ENCODE measurements at places on chromosomes 16 and 17. TPM values are rescaled to one million over a fixed set of nuclear protein-coding genes. Genes with fewer than 3 reads are reported as not detected.

DNA sequence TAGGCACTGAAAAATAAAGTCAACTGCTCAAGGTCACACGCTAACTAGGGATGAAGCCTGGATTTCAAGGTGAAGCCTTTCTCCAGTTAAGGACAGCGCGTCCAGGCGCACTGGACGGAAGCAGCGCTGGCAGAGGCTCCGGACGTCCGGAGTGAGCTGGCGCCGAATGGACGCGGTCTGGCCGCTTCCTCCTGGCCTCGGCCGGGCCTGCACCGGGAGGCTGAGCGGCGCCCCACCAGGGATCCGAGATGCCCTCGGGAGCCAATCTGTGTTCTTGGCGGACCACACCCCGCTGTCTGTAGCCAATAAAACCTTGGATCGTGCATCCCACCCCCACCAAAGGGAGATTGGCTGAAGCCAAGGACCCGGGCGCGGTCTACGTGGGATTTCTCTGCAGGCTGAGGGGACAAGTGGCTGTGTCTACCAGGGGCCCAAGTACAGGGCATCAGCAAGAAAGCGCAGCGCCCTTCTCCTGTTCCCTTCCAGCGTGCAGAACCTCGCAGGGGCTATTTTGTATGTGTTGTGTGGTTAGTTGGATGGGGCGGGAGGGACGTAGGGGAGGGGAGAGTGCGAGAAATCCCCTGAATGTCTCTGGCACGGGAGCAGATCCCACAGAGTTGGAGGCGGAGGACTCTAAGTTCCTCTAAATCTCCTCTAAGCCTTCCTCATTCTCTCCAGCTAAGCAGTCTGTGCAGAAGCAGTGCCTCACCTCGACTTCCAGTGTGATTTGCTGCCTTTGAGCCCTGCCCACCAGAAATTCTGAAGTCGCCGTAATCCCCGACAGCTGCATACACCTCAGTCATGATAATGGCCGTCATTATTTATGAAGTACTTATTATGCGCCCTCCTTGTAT is 2.5 kb upstream of the AKAP10 start:
- H3K27me3 ChIP-seq: no peaks in the 10 kb centered on the region
- peak; percentile 86 for DNase-seq
- no peak overlapping the region for H3K27ac ChIP-seq
- no peaks in the 10 kb centered on the region for H3K36me3 ChIP-seq
- peaks cover 49% of the 10 kb centered on the region for H3K4me1 ChIP-seq

DNA sequence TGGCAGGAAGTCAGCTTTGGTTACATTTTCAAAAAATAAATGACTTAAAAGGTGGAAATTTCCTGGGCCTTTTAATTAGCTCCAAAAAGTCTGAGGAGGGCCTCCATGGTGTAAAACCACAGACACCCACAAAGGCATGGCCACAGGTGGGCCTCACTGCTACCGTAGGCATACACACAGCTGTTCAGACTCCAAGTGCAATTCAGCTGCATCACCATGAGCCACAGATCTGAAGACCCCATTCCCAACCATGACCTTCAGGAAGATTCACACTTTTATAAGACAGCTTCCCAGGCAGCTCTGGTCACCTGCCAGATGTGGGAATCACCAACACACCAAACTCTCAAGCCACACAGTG is 20.6 kb downstream of the CSNK2A2 start:
- H3K27me3 ChIP-seq: no peaks in the 10 kb centered on the region
- no peaks in the 10 kb centered on the region for H3K36me3 ChIP-seq
- no peak for DNase-seq
- no peaks in the 10 kb centered on the region for H3K4me1 ChIP-seq
- no peak overlapping the region for H3K27ac ChIP-seq

- no peak overlapping the region for H3K4me3 ChIP-seq
- H3K27me3 ChIP-seq: no peaks in the 10 kb centered on the region
- DNase-seq: no peak
- no peaks in the 10 kb centered on the region for H3K36me3 ChIP-seq
- no peaks in the 10 kb centered on the region for H3K4me1 ChIP-seq
Observed at GRCh38 chr16:53576210-53576609, 73.2 kb upstream of the AKTIP start.

DNA sequence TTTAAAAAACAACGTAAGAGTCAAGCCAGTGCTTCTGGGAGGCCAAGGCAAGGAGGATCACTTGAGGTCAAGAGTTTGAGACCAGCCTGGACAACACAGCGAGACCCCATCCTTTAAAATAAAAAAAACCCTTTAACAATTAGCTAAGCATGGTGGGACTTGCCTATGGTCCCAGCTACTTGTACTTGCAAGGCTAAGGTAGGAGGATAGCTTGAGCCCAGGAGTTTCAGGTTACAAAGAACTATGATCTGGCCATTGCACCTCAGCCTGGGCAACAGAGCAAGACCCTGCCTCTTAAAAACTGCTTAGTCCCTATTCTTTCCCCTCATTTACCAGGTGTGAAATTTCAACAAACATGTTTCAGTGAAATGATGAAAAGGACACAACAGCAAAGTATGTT is 89.5 kb downstream of the STH start:
- H3K27me3 ChIP-seq: no peaks in the 10 kb centered on the region
- peaks cover 59% of the 10 kb centered on the region for H3K36me3 ChIP-seq
- no peaks in the 10 kb centered on the region for H3K4me1 ChIP-seq
- no peak for DNase-seq
- H3K27ac ChIP-seq: no peak overlapping the region

- H3K4me1 ChIP-seq: peaks cover 9% of the 10 kb centered on the region
- DNase-seq: no peak
- no peak overlapping the region for H3K27ac ChIP-seq
- no peak overlapping the region for H3K4me3 ChIP-seq
Observed at GRCh38 chr17:82914375-82914774, 74.6 kb upstream of the ZNF750 start.

- no peak for DNase-seq
- H3K36me3 ChIP-seq: no peaks in the 10 kb centered on the region
- no peak overlapping the region for H3K4me3 ChIP-seq
- H3K27me3 ChIP-seq: no peaks in the 10 kb centered on the region
- H3K27ac ChIP-seq: no peak overlapping the region
Observed at GRCh38 chr17:72416054-72416675, 295.3 kb downstream of the SOX9 start.

DNA sequence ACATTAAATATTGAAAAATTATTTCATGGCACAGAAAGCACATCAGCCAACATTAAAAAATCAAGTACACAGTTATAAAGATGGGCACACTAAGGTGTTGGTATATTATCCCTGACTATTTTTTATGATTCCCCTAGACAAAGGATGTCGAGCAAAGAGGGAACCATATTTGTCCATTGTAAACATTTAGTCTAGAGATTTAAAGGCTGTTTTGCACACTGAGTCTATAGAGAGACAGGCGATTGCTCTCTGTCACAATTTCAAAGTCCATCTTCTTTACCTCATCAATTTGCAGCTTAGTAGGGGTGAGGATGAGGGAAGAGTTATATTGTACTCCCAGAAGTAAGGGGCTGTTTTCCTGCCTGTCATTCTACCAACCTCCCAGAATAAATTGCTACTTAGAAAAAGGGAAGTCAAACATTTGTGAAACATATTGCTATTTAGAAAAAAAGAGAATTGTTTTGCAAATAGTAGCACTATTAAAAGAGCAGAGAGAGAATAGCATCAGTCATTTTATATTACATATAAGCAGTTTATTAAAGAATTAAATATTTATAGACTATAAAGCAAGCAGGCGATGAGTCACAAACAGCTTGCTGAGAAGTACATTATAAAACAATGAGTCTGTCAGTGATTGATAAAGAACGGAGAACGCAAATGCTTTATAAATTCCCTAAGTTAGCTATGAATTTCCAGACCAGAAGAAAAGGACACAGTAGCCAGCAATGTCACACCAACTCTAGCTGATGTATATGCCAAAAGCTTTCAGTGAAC is 270.6 kb upstream of the PMFBP1 start:
- no peaks in the 10 kb centered on the region for H3K36me3 ChIP-seq
- DNase-seq: no peak
- H3K4me1 ChIP-seq: no peaks in the 10 kb centered on the region

DNA sequence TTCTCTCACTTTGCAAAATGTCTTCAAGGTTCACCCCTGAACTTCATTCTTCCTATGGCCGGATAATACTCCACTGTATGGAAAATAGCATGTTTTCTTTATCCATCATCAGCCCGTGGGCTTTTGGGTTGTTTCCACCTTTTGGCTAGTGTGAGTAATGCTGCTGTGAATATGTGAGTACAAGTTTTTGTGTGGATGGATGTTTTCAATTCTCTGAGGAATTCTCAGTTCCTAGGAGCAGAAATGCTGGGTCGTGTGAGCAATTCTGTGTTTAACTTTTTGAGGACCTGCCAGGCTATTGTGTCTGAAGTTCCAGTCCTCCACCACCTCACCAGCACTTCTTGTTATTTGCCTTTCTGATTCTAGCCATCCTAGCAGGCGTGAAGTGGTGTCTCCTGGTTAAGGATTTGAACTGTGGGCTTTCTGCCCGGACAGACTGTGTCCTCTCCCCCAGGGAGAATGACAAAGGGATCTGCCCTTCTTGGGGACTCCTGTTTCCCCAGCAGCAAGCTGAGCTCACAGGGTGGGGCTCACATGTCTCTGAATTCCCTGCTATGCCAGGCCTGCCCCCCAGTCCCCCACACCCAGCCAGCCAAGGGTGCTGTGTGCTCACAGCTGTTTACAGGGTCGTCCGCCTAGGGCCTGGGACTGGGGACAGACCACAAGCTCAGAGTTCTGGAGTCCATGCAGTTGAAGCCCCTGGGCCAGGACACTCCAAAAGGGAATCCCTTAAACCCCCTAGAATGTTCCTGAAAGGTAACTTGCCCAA is 92.2 kb upstream of the CIBAR2 start:
- DNase-seq: no peak
- H3K27me3 ChIP-seq: no peaks in the 10 kb centered on the region
- H3K4me1 ChIP-seq: peaks cover 4% of the 10 kb centered on the region
- no peaks in the 10 kb centered on the region for H3K36me3 ChIP-seq
- no peak overlapping the region for H3K4me3 ChIP-seq

- H3K27ac ChIP-seq: no peak overlapping the region
- H3K36me3 ChIP-seq: no peaks in the 10 kb centered on the region
- no peak for DNase-seq
- H3K27me3 ChIP-seq: no peaks in the 10 kb centered on the region
Observed at GRCh38 chr16:79966226-79966625, 365.7 kb upstream of the MAF start.

GRCh38 chr17:51613255-51613654 is 352.9 kb downstream of the UTP18 start:
- no peak overlapping the region for H3K27ac ChIP-seq
- no peak overlapping the region for H3K4me3 ChIP-seq
- H3K4me1 ChIP-seq: no peaks in the 10 kb centered on the region
- H3K27me3 ChIP-seq: peaks cover 26% of the 10 kb centered on the region
- no peaks in the 10 kb centered on the region for H3K36me3 ChIP-seq
- no peak for DNase-seq

- no peak for DNase-seq
- peaks cover 100% of the 10 kb centered on the region for H3K36me3 ChIP-seq
- no peak overlapping the region for H3K27ac ChIP-seq
- no peaks in the 10 kb centered on the region for H3K27me3 ChIP-seq
Observed at GRCh38 chr17:1890758-1891450, 61.1 kb downstream of the RPA1 start.

- no peaks in the 10 kb centered on the region for H3K4me1 ChIP-seq
- no peak overlapping the region for H3K4me3 ChIP-seq
- H3K27me3 ChIP-seq: no peaks in the 10 kb centered on the region
- H3K36me3 ChIP-seq: no peaks in the 10 kb centered on the region
Observed at GRCh38 chr16:66097751-66098150, 268.7 kb upstream of the CDH5 start.

- H3K27me3 ChIP-seq: no peaks in the 10 kb centered on the region
- H3K4me3 ChIP-seq: no peak overlapping the region
- DNase-seq: no peak
- H3K27ac ChIP-seq: no peak overlapping the region
- H3K4me1 ChIP-seq: peaks cover 23% of the 10 kb centered on the region
Observed at GRCh38 chr16:67112591-67113399, 3.1 kb downstream of the PHAF1 start.

DNA sequence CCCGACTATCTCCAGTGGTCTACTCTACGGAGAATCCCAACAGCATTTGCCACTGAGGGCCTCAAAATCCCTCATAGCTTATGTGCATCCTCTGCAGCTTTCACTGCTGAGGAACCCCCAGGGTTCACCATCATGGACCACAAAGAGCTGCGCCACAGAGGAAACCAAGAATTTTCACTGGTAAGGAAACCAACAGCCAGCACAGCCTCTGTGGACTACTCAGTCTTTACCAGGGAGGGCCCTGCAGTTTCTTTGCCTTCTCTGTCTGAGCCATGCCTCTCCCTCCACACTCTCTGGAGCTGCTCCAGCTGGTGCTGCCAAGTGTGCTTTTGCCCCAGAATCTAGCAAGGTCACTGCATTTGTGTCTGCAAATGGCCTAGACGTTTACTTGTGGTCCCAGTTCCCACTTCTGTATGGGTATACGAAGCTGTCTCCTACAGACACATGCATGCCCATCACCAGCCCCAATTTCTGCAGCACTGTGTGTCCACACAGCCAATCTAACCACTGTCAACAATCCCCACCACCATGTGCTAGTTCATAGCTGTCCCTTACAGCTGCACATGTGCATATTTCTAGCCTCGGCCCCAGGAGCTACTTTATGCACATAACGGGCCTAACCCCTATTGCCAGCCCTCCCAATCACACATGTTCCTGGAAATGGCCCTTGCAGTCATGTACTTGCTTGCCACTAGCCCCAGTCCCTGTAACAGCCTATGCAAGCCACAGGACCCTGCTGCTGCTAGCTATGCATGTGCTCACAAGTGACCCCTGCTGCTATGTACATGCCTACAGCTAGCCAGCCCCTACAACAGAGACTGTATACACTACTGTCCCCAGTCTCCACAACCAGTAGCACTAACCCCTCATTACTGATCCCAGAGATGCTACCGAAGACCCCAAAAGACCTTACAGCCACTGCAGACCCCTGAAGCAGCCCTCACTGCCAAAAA is 1437.4 kb downstream of the CDH11 start:
- no peak for DNase-seq
- no peaks in the 10 kb centered on the region for H3K36me3 ChIP-seq
- no peaks in the 10 kb centered on the region for H3K4me1 ChIP-seq
- H3K27ac ChIP-seq: no peak overlapping the region
- H3K27me3 ChIP-seq: no peaks in the 10 kb centered on the region
- no peak overlapping the region for H3K4me3 ChIP-seq

- H3K27me3 ChIP-seq: peaks cover 52% of the 10 kb centered on the region
- peaks cover 97% of the 10 kb centered on the region for H3K4me1 ChIP-seq
- DNase-seq: peak; percentile 75
- peak overlapping the region; percentile 22 for H3K27ac ChIP-seq
- H3K4me3 ChIP-seq: no peak overlapping the region
Observed at GRCh38 chr16:58028541-58029070, 3.1 kb downstream of the MMP15 start.

The PYY gene
- polyA plus RNA-seq: not detected

The AHSP gene
- 5.1 TPM for polyA plus RNA-seq

The MIS12 gene
- 19.3 TPM for polyA plus RNA-seq

The CEP295NL gene
- 0.03 TPM for polyA plus RNA-seq

The TLCD2 gene
- 0.26 TPM for polyA plus RNA-seq

The KCTD2 gene
- polyA plus RNA-seq: 11.9 TPM

The CCT6B gene
- polyA plus RNA-seq: 2.7 TPM

The CTRB1 gene
- 2.7 TPM for polyA plus RNA-seq

The PRAC1 gene
- polyA plus RNA-seq: not detected

The RPH3AL gene
- polyA plus RNA-seq: 7.4 TPM

The C16orf89 gene
- 4.0 TPM for polyA plus RNA-seq

The TAC4 gene
- not detected for polyA plus RNA-seq

The ABCC12 gene
- polyA plus RNA-seq: not detected

The PGAP6 gene
- 40.6 TPM for polyA plus RNA-seq

The KRT33B gene
- not detected for polyA plus RNA-seq

The PRSS27 gene
- 1.2 TPM for polyA plus RNA-seq

The NSMCE1 gene
- 37.9 TPM for polyA plus RNA-seq

Data from spleen (tissue), 13 donors.